ENCODE measurements at places on chromosomes 2 and 18.

GRCh38 chr2:51208521-51208920 lies 176.6 kb upstream of the NRXN1 start:
- no peak for DNase-seq

GRCh38 chr2:56912490-56912889 lies 728.7 kb downstream of the CCDC85A start:
- no peak for DNase-seq

GRCh38 chr2:233481368-233482142 lies 85.0 kb downstream of the USP40 start:
- no peak for DNase-seq

- no peak for DNase-seq
Measured at GRCh38 chr2:66543257-66543767, 108.4 kb downstream of the MEIS1 start.

DNA sequence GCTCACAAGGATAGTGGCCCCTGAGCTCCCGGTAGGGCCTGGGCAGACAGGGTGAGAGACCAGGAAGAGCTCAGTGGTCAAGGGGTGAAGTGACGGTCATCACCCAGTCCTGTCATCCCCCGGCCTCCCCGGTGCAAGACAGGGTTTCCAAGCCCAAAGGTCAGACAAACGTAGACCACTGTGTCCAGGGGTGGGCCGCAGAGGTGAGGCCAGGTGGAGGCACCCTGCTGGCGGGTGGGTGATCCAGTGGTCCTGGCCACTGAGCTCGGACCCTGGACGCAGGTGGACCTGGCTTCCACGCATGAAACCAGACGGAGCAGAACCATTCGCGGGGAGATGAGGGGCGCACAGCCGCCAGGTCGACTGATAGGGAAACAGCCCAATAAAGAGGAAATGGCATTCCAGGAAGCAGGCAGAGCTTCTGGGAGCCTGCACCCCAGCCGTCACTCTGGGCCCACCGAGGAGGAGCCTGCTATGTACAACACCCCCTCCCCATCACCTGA lies 14.4 kb upstream of the SNED1 start:
- DNase-seq, result no peak
